ENCODE measurements at places on chromosomes 16 and 17.

GRCh38 chr17:8900207-8900606 is 32.7 kb upstream of the PIK3R6 start:
- DNase-seq: no peak

- DNase-seq: no peak
These were observed 1.4 kb downstream of the NFAT5 start for GRCh38 chr16:69566981-69567680.

GRCh38 chr17:8117367-8117979 is 841 bp downstream of the ALOXE3 start:
- DNase-seq: no peak

DNA sequence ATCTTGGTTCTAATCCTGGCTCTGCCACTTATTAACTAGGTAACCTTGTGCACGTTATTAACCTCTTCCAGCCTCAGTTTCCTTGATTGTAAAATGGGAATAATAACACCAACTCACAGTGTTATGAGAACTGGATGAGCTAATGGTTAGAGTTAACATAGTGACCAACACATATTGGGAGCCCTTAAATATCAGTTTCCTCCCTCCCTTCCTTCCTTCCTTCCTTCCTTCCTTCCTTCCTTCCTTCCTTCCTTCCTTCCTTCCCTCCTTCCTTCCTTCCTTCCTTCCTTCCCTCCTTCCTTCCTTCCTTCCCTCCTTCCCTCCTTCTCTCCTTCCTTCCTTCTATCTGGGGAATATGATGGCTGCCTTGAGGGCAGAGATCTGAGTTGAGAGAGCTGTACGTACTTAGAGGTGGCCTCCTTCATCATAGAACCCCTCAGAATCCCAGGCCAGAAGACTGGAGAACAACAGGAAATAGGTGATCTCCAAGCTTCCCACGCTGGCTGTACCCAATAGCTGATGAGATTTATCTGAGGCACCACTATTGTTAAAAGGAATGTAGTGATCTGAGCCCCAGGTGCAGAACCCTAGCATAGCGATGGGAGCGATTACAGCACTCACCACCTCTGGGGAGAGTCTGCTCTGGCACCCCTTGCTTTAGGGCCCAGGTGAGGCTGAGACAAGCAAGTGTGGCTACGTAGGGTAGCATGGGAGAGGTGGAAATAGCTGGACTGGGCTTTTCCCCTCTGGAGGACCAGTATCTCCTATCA is 26.2 kb downstream of the CCR7 start:
- DNase-seq: no peak

- DNase-seq: no peak
These were observed 99.7 kb upstream of the RBL2 start for GRCh38 chr16:53334581-53334980.

DNA sequence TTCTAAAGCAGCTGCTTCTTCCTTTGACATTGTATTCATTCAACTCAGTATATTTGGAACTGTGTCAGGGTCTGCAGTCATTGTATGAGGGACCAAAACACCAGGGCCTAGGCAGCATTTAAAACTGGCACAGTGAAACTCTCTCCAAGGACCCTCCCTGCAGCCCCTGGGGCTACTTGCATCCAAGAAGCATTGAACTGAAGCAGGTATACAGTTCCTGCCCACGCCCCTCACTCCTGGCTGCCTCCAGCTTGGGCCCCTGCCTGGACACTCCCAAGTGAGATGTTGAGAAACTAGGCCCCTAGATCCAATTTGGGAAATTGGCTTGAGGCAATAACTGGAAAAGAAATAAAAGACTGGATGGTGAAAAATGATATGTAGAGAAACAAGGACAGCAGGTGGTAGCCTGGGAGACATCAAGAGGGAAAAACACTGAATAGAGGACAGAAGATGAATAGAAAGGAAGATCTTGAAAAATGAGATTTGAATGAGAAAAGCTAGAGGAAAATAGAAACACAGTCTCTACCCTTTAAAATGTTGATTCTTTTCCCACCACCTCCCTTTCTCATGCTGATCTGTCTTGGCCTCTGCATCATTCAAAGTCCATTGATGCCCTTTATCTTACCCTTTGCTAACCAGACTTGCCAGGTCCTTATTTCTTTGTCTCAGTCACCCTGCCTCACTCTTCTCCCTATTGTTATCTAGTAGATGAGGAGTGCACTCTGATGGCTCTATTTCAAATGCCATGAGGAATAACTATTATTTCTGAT is 368.8 kb upstream of the CDH8 start:
- DNase-seq: no peak

- DNase-seq: no peak
These were observed 70.1 kb downstream of the ARHGAP23 start for GRCh38 chr17:38498353-38498752.

DNA sequence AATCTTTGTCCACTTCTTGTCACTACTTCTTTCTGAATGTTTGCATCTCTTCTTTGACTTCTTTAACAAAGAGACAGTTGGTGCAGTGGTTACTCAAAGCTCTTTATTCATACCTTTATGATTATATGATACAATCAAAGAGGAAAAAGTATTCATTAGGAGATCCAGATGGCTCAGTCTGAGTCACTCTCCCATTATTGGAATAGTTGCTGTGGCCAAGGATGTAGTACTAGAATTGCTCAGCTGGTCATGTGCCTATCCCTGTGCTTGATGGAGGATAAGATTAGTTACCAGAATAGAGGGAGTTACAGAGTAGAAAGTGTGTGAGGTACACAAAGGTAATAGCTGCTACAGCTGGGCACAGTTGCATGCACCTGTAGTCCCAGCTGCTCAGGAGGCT is 18.3 kb downstream of the BCAS3 start:
- DNase-seq: peak; percentile 38

GRCh38 chr16:19649980-19650379 is 68.0 kb downstream of the KNOP1 start:
- DNase-seq: no peak

- DNase-seq: no peak
These were observed 127.7 kb downstream of the XYLT1 start for GRCh38 chr16:17343028-17343427.

- DNase-seq: no peak
These were observed 3.6 kb downstream of the MMP28 start for GRCh38 chr17:35791681-35792350.

- DNase-seq: no peak
These were observed 2.1 kb downstream of the FAM20A start for GRCh38 chr17:68599091-68599490.

DNA sequence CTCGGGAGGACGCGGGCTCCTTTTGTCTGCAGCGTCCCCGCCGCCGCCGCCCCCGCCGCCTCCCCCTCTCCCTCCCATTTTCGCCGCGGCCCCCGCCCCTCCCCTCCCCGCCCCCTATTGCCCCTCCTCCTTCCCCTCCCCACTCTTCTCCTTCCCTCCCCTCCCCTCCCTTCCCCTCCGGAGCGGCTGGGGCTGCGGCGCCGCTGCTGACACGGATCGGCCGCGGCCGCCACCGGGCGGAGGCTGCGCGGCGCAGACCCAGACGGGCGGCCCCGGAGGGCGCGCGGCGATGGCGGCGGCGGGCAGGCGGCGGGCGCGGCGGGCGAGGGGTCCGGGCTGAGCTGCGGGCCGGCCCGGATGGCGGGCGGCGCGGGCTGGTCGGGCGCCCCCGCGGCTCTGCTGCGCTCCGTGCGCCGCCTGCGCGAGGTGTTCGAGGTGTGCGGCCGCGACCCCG is at the start of gene RAB11FIP4:
TSS of gene RAB11FIP4 (plus strand) at position 180 of the 454 bp plus-strand sequence. CDS start at position 358, 178 bp downstream.
- DNase-seq: no peak

- no peak for DNase-seq
These were observed 687.2 kb downstream of the WWOX start for GRCh38 chr16:78786635-78787034.

- DNase-seq: no peak
These were observed 163.8 kb downstream of the GSG1L start for GRCh38 chr16:27899736-27900135.

- peak; percentile 54 for DNase-seq
These were observed 255.2 kb upstream of the WSB1 start for GRCh38 chr17:27038676-27039075.

- no peak for DNase-seq
These were observed 9.2 kb downstream of the PIMREG start for GRCh38 chr17:6453279-6454024.

- no peak for DNase-seq
These were observed 5.1 kb downstream of the FANCA start for GRCh38 chr16:89811321-89811720.

DNA sequence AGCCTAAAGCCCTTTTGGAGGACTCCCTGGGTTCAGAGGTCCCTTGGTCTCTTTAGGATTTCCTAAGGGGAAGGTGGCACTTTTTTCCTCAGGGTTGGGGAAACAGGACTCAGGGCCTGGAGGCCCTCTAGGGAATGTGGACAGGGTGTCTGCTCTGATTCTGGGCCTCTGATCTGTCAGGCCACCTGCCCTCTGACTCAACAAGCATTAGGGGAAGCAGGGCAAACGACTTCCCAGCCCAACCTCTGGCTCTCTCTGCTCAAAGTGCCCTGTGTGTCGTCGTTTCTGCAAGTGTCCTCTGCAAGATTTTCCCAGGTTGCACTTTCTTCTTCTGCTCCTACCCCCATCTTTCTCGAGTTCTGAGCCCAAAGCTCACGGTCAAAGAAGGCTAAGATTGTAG is 6.6 kb upstream of the IGFBP4 start:
- no peak for DNase-seq

DNA sequence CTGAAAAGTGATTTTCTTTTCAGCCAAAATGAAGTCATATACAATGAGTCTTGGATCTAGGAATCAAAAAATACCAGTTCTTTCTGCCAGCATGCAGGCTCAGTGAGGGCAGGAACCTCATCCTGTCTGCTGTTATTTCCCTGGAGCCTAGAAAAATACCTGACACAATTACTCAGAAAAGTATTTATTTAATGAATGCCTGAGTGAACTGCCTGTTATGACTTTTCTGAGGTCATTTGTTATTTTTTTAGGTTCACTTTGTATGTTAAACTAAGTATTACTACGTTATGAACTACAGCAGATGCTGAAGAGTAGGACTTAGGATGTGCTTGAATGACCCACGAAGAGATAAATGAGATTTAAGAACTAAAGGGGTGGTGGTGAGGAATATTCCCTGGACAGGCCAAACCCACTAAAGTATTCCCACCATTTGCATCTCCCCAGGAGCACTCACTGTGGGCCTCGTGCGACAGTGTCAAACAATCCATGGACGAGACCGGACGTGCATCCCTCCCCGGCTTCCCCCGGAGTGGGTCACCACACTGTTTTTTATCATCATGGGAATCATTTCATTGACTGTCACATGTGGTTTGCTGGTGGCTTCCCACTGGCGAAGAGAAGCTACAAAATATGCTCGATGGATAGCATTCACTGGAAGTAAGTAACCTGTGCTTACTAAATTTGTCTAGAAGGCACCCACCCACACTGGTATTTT is 17.1 kb upstream of the VWA3A start:
- DNase-seq: peak; percentile 26

DNA sequence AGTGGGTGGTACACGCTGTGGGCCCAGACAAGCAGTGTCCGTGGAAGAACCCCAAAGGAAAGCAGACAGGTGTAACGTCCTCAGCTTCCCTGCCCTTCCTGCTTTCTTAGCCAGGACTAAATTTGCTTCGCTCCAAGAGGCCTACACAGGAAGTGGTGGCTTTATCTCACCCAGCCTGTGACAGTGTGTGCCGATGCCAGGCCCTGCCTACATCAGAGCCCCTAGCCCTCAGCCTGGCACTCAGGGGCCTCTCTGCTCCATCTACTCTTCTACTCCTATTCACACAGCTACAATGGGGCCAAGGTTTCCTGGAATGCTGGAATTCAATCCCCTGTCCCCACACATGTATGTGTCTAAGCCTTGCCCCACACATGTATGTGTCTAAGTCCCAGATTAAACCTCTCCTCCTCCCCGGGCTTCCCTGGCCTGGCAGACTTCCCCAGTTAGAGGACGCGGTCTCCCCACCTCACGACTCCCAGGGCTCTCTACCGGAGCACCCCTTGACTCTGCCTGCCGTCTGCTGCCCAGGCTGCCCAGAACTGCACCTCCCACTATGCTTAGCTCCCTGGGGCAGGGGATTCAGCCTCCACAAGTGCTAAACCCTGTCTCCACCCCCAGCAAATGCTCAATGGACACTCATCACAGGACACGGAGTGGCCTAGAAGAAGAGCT is 8.2 kb downstream of the PGAP3 start:
- no peak for DNase-seq

- DNase-seq: no peak
These were observed 9.1 kb downstream of the LDHD start for GRCh38 chr16:75107505-75107904.

- no peak for DNase-seq
These were observed 2.2 kb downstream of the BCKDK start for GRCh38 chr16:31110106-31111034.

- no peak for DNase-seq
These were observed 35.6 kb downstream of the DHRS7B start for GRCh38 chr17:21162394-21162775.

DNA sequence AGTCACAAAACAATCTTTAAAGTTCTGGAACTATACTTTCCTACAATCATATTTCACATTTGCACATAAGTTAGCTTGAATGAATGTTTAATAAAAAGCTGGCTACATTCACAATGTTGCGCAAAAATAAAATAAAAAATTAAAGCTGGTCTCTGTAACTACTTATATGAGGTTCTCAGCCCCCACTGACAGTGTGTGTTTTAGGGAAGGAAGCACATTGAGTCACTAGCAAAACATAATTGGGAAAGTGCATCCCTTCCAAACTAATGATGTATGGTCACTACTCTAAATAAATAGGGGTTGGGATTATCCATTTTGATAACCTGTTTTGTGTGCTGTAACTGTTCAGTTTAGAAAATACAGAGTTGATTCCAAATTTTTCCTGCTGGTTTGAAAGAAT is 251.9 kb downstream of the IRX3 start:
- DNase-seq: no peak

DNA sequence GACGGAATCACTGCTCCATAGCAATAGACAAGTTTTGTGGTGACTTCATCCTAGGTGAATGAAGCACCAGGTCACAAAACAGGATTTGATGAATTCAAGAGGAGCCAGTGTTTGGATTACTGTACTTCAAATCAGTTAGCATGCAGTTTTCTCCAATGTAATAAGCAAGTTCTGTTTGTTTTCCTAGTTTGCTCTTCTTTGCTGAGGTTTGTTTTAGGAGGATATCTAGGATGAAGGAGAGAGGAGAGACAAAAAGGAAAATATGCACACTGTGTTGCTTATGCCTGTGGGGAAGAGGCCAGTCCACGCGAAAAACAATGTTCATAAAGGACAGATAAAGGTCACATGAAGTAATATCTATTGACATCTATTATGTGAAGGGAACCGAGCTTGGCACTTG is 9.0 kb downstream of the KRT37 start:
- DNase-seq: no peak

GRCh38 chr17:74852237-74853047 is 7.2 kb downstream of the GRIN2C start:
- DNase-seq: no peak

- peak; percentile 73 for DNase-seq
These were observed 11.9 kb upstream of the NSRP1 start for GRCh38 chr17:30104575-30105339.

- no peak for DNase-seq
These were observed 14.9 kb upstream of the STAT3 start for GRCh38 chr17:42403150-42403549.
